NCI-H1105 (cell line): ENCODE measurements at places on chromosomes 3 and 15.

DNA sequence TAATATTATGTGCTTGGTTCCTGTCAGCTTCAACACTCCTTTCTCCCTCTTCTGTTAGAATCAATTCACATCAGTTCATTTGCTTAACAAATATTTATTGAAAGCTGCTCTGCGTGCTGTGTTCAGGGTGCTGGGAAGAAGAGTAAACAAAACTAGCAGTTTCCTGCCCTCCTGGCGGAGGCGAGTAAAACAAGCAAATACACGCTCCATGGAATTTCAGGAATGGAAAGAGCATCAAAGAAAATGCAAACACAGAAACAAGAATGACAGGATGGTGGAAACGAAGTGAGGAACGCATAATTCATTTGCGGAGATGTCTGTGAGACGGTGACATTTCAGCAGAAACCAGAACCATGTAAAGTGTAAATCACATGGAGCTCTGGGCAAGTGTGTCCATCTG, 49.4 kb upstream of the SPTSSB start:
- peak; percentile 61 for DNase-seq

DNA sequence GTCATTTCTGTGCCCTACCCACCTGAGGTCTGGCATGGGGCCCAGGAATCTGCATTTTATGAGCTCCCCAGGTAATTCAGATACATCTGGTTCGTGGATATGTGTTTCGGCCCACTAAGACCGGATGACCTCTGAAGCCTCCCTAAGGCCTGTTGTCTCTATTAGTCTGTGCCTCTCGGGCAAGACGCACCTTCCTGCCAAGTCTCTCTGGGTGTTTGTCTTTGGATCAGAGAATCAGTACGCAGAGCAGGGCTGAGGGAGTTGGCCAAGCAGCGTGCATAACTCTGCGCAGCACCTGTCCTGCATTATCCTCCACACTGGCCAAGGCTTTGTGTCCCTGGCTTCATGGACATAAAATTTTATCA, 181.0 kb downstream of the THSD4 start:
- no peak for DNase-seq

DNA sequence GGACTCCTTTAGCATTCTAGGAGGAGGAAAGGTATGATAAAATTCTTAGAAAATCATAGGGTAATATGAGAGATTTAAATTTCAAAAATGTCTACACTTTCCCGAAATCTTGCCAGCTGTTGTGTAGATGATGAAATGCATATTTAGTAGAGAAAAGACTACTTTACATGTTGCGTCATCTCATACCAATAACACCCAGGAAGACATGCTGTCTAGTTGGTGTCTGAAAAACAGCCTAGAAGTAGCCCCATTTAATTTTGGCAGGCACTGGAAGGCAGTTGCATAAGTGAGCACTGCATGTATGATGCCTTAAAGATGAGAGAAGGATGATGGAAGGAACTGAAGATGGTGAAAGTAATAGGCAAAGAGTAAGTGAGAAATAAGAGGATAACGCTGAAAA, 310.5 kb upstream of the TPM1 start:
- no peak for DNase-seq

DNA sequence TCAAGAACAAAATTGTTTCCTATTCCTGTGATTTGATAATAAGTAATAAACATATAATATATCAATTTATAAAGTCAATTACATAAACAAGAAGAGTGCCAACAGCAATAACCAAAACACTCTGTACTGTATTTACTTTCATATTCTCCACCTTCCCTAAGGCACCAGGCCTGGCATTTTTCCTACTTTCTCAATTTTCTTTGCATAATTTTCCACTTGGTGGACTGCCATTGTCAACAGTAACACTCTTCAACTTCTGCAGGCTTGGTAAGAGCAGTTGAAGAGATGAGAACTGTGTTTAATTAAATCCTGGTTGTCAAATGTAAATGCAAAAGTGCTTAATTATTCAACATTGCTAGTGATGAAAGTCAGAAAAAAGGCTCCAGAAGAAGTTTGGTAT, 229.8 kb upstream of the PLSCR5 start:
- DNase-seq, result peak; percentile 93

DNA sequence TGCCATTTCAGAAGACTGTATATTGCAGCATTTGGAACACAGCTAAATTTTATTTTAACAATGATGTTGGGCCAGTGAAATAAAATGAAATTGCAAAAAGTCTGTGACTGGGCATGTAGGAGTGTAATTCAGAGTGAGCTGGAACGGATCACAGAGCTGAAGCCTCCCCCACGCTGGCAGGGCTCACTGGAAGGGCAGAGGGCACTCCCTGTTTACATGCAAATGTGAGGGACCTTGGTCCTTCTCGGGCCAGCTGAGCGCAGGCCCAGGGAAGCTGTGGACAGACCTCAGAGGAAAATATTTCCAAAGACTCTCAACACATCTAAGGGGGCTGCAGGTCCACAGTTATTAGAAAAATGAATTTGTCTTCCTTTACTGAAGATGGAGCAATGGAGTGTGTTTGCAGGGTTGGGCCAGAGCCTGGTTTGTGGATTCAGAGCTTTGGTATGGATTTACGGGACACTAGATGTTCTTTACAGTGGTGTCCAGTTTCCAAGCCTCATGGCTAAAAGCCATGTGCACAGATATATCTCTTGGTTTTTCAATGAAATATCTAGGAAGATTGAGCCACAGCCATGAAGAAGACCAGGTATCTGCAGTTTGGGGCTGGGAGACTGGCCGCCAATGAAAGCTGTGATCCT, 32.0 kb downstream of the TRPM1 start:
- no peak for DNase-seq

GRCh38 chr3:170117134-170117533, 64.4 kb downstream of the PHC3 start:
- DNase-seq, result no peak

- DNase-seq, result no peak
Observed at GRCh38 chr3:64888165-64888564, 200.4 kb upstream of the ADAMTS9 start.
